Stimulated activated CD8-positive, alpha-beta memory T cell treated with anti-CD3 and anti-CD28 coated beads, Interleukin-4, amount 100 ng/mL, for 4 hours (primary cell): ENCODE measurements at places on chromosomes 3 and 15.

DNA sequence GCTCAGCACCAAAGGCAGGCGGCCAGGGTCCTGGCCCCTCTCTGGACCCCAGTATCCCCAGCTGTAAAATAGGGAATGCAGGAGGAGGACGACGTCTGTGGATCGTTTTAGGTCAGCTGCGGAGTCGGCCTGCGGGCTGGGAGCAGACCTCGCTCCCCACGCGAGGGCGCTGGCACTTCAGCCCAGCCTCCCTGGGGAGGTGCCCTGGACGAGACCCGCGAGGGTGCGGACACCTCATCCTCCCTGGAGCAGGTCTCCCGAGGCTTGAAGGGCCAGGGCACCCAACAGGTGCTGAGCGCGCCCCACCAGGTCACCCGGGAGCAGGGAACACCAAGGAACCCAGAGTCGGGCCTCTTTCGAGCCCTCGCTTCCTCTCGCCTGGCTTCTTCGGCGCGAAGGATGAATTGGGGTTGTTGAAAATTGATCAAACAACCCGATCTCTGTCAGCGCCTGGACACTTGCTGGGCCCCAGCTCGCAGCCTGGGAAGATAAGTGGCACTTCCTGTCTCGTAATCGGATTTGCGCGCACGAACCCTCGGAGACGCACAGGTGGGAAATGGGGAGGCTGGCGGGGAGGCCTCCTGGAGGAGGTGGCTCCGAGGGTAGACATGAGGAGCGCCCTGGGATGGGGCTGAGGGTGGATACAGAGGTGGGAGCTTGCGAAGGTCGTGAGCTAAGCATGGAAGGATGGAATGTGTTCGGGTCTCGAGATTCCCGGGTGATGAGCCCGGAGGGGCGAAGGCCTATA is 588 bp upstream of the VIPR1 start:
- peak; percentile 19 for DNase-seq

- DNase-seq: no peak
Observed at GRCh38 chr15:59885832-59886231, 118.3 kb upstream of the FOXB1 start.

DNA sequence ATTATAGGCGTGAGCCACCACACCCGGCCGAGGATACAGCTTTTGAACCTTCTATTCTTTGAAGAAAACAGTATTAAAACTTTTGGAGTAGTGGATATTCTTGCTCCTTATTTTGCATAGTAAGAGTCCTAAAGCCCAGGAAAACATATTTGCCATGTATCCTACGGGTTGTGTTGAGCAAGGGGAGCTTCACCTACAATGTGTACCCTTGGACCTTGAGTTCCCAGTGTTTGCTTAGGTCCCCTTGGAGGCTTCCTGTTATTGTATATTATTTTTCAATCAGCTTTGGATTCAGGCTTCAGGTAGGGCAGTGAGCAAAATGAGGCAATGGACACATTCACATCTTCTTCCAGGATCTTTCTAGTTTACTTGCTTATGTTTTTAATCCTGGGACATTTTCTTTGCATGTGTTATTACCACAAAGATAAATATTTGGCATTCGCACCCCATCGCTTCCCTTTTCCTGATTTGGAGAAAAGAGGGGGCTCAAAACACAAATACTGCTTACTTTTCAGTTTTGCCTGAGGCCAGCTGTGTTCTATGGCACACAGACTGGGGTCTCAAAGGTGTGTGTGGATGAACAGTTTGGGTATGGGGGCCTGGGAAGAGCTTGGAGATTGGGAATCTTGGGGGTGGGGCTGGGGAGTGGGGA is 88.7 kb downstream of the FNDC3B start:
- no peak for DNase-seq

- DNase-seq: no peak
Observed at GRCh38 chr3:174439331-174440252, 419.5 kb upstream of the NAALADL2 start.

DNA sequence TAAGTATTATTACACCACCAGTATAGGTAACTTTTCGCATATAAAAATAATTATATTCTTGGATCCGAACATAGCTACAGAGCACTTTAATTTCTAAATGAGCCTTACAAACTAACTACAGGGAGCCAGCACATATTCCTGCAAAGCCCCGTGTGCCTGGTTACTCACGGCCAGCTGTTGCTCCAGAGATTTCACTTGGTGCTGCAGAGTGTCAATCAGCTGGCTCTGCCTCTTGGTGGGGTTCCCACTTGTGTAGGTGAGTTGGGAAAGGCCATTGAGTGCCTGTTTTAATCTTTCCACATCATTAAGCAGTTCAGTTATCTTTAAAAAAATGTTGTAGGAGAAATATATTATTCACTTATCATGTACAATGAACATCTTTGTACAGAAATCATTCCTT is 98.9 kb downstream of the UACA start:
- no peak for DNase-seq
